Hippocampal formation (tissue), 2 donors: ENCODE measurements at places on chromosomes 5 and 9.
A peak's percentile ranks its signal among the peaks of the same experiment; 100 is the strongest.

- no peak for DNase-seq
Observed at GRCh38 chr5:160453751-160454150, 32.1 kb downstream of the PTTG1 start.

DNA sequence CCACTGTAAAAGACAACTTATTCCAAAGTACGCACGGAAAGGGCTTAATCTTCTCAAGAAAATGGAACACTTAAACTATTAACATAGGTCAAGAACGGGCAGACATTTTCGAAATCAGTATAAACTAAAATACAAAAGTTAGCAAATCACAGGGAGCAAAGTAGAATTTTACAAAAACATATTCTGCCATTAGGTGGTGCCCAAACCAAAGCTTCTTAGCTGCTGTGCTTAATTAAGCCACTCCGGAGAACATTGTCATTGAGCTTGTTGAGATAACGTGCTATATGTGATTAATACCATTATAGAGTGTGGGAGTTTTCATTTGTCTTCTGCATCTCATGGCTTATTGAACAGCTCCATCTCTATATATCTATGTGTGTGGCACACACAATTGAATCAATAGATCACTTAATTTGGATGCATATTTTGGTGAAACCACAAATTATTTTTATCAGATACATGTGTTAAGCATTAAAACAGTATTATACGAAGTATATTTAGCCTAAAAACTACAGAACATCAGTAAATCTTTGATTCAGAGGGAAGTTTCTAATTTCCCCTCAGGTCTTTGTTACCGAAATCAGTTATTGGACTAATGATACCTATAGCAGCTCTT is 23.4 kb downstream of the UBLCP1 start:
- DNase-seq, result peak; percentile 57

DNA sequence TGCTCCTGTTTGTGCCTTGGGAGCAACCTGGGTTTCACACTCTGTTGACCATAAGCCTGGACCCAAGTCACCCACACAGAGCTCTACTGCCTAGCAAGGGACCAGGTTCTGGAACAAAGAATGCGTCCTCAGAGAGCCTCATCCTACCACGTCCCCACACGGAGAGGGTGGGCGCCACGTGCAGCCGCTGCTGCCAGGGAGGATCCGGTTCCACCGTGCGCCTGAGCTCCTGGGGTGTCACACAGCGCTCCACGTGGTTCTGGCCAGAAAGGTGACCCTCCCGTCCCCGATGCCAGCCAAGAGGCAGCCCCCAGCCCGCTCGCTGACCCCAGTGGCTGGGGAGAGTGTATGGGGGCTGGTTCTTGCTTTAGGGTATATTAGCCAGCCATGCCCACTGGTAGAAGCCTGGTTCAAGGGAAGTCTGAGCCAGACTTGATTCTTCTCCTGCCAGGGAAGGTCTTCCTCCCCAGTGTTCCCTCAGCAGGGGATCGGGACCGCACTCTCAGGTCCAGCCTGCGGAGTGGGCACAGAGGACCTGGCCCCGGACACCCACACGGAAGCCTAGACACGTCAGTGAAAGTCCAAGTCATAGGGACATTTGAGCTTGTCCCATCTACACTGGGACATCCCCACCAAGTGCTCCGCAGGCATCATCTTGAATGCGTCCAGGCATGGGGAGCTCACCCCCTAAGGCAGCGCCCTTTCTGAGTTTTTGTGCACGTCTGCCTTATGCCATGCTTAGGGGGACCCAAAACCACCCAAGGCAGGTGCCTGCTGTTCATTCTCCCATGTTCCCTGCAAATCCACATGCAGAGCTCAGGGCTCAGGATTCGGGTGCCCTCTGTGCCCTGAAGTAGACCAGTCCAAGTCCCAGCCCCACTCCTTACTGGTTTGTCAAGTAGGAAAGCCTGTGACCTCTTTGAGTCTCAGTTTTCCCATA is 2.4 kb downstream of the FCN1 start:
- DNase-seq, result no peak

DNA sequence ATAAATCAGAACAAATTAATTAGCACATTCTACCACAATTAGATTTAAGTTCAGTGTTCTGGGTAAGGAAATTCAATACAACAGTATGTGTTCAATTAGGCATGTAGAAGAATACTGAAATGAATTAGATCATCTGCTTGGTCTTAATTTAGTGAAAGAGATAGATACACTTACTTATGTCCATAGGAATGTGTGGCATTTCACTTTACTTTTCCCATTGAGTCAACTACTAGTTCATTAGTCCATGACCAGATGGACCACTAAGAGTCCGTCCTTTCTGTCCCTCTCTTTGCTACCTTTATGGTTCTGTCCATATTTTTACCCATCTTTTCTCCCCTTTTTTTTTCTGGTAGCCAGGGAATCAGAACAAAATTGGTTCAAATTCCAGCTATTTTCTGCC is 276.9 kb downstream of the OSTF1 start:
- no peak for DNase-seq

GRCh38 chr9:76269789-76270188 is 124.4 kb downstream of the RFK start:
- DNase-seq, result no peak

GRCh38 chr9:126421567-126422428 is 95.2 kb downstream of the MVB12B start:
- no peak for DNase-seq

DNA sequence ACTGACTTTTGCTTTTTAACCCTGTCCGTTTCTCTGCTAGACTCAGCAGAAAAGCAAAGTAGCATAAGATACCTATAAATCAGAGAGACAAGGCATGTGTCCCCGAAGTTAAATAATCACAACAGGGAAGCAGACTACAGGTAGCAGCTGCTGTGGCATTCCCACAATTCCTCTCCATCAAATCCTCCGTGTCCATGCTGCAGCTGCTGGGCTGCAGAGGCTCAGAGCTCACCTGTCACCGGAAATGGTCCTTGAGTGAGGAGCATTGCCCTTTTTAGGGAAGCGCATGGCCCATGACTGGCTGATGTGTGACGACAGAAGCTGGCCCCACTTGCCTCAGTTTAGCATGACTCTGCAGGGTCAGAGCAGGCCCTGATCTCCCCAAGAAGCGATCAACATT is 125.0 kb downstream of the MSX2 start:
- DNase-seq, result no peak

- DNase-seq, result no peak
Observed at GRCh38 chr5:169300468-169301385, at the start of gene SLIT3. Gene SLIT3 (minus strand): TSS chr5:169301139. CDS start chr5:169300709, 430 bp downstream.

GRCh38 chr5:61409568-61409967 is 77.5 kb downstream of the ZSWIM6 start:
- DNase-seq, result no peak

- DNase-seq, result no peak
Observed at GRCh38 chr5:9082996-9083395, 462.9 kb downstream of the SEMA5A start.

DNA sequence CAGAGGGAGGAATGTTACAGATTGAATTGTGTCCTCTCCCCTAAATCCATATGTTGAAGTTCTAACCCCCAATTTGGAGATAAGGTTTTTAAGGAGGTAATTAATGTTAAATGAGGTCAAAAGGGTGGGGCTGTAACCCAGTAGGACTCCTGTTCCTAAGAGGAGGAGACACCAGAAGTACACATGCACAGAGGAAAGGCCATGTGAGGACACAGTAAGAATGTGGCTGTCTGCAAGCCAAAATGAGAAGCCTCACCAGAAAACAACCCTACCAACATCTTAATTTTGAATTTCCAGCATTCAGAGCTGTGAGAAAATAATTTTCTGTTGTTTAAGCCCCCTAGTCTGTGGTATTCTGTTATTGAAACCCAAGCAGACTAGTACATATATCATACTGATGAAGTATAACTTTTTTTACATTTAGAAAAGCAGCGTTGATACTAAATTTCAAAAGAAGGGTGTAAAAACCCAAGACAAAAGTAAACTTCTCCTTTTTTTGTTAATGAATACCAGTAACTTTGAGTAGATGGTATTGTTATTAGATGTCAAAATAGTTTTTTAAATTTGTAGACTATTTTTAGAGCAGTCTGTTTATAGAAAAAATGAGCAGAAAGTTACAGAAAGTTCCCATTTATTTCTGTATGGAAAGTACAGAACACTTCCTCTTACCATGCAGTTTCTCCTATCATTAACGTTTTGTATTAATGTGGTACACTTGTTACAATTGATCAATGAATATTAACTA is 25.1 kb downstream of the RNF180 start:
- no peak for DNase-seq

- no peak for DNase-seq
Observed at GRCh38 chr5:52870448-52870847, 82.7 kb downstream of the ITGA1 start.

- DNase-seq, result no peak
Observed at GRCh38 chr9:111561165-111561719, 36.3 kb downstream of the ZNF483 start.

DNA sequence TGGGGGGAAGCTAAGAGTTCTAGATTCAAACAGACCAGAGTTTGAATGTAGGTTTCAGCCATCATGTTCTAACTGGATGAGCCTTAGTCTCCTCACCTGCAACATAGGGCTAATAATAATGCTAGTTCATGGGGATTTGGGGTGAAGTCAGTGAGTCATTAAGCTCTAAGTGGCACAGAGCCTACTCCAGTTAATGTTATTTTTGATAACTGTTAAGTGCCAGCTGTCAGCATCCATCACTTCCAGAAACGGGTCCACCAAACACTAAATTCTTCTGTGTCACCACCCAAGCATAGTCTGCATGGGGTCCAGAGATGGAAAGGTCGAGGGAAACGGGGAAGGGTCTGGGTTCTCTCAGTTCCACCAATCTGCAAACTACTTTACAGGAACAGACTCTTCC is 1.8 kb upstream of the TSC1 start:
- no peak for DNase-seq

DNA sequence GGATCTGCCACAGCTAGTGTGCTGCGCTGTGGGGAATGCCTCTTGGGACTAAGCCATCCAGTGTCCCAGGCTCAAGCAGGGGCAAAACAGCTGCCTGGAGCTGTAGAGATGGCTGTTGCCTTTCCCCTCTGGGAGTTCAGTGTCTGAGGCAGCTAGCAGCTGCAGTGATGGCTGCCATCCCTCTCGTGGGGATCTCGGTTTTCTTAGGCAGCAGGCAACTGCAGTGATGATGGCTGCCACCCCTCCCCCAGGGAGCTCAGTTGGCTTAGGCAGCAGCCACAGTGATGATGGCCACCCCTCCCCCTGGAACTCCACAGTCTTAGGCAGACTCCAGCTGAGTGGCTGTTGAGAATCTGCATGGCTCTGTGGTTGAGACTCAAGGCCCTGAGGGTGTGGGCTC is 1389.2 kb upstream of the NUDT12 start:
- no peak for DNase-seq

DNA sequence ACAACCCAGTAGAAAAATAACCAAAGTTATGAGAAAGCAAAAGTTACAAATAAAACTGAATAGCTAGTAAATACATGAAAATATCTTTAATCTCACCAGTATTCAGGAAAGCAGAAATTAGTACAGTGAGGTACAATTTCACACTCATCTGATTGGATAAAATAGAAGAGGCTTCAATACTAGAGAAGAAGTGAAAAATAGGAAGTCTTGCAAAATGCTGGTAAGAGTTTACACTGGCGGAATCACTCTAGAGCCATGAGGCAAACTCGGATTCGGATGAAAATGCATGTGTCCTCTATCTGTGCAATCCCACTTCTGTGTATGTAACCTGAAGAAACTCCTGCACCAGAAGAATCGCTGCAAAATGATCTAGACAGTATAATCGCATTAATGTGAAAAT is 128.9 kb downstream of the CCDC192 start:
- no peak for DNase-seq

DNA sequence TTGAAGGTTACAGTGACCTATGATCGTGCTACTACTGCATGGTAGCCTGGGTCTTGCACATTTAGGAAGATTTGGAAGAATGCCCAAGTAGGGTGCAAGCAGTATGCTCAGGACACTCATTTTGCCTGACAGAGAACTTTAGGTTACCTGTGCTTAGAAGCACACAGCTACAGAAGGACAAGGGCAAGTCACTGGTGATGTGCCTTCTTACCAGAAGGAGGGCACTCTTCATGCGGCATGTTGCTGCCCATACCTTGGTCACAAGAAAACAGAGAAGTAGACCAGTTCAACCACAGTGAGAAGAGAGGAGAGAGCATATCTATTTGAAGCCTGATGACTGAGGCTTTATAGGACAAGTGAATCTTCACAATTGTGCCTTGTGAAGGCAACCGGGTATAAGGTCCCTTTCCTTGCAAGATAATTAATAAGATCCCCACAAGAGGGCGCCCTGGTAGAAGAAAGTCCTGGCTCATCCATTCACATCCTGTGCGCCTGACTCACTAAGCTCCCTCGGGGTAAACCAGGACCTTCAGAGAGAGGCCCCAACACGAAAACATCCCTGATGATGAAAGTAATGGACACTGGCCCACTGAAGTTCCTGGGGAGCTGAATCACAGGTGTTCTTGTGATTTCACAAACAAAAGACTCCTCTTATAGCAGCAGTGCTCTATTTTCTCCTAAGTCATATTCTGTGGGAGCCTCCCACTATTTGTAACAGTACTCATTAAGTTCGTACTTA is 38.1 kb upstream of the STARD4 start:
- peak; percentile 55 for DNase-seq

DNA sequence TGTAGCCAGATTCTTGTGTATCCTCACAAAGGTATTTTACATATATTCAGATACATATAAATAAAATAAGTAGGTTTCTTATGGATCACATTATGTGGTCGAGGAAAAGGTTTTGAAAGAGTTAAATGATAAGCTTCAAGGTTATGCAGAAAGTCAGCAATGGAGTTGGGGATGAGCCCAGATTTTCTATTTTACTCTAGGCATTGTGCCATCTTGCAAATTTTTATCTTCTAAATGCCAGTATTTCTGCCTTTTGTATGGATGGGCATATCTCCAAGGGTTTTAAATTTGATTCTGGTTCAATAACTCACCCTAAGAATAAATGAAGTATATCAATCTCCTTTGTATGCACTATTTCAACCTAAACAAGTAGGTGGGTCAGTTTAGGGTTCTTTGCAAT is 410.7 kb downstream of the DMRTA1 start:
- DNase-seq, result no peak

- peak; percentile 4 for DNase-seq
Observed at GRCh38 chr5:91219091-91219802, 163.9 kb downstream of the ARRDC3 start.

GRCh38 chr5:11045411-11045810 is 284.4 kb upstream of the DAP start:
- DNase-seq, result no peak

DNA sequence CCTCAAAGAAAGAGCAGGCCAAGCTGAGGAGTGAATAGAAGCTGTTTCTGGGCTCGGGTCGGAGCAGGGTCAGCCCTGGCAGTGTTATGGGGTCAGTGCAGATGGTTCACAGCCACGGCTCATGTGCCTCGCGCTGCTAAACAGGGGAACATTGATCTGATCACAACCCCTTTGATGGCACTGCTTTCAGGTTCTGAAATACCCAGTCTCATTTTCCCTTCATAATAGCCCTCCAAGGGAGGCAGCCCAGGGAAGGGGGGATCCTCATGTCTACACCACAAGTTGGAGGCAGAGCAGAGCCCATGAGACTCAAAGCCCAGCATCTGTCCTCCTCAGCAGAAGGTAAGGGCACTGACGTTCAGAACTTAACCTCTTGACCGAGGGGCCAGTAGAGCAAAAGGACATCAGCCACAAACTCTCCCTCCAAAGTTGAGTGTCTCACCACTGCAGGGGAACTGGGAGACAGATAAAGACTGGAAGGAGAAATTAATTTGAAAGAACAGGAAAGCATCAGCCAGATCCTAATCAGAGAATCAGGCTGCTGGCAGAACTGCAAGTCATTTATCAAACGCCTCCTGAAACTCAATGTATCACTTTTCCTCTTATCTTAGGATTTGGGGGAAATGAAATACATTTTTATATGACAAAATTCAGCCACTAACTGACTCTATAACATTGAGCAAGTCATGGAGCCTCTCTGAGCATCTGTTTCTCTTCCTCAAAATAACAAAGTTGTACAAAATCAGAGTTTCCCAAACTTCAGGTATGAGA is 110.6 kb downstream of the SH3TC2 start:
- DNase-seq, result no peak
